ENCODE measurements at places on chromosomes 16 and 17.

DNA sequence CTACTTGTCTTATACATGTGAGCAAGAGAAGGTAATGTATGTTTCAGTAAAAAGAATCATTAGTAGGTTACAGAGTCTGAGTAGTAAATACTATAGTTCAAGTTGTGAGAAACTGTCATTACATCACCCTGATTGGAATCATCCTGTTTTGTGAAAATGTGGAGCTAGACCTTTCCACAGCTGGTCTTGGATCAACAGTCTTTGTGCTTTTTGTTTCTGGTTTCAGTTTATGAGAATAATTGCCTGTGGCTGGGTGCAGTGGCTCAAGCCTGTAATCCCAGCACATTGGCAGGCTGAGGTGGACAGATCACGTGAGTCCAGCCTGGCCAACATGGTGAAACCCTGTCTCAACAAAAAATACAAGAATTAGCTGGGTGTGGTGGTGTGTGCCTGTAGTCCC, 19.7 kb upstream of the SHISA9 start:
- no peak for DNase-seq

DNA sequence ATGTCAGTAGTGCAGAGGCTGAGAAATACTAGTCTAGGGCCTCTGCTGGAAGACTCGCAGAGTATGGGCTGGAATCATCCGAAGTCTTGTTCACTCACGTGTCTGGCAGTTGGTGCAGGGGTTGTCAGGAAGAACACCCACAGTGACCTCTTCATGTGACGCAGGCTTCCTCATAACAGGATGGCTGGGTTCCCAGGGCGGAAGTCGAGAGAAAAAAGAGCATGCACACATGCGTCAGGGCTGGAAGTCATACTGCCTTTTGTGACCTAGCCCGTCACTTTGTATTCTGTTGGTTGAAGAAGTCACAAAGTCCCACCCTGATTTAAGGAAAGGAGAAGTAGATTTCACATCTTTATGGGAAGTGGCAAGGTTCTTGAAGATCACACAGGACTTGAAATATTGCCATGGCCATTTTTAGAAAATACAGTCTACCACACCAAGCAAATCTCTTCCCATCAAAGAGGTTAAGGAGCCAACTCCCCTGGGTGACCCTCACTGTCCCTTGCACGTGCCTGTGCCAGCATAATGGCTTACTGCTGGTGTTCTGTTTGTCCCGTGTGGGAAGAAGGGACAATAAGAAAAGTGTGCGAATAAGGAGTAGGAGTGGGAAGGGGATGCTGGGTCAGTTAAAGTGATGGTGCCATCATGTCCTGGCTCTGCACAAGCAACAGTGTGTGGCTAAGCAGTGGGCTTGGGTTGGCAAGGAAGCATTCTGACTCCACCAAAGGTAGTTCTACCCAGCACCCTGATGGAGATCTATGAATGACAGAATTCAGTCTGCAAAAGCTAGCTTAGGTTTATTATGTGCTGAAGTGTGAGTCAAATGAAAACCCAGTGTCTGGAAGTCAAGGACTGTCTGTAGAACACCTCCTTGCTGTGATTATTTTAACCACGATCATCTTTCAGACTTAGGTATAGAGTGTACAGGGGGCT, 28.1 kb downstream of the HEATR3 start:
- no peak for DNase-seq

DNA sequence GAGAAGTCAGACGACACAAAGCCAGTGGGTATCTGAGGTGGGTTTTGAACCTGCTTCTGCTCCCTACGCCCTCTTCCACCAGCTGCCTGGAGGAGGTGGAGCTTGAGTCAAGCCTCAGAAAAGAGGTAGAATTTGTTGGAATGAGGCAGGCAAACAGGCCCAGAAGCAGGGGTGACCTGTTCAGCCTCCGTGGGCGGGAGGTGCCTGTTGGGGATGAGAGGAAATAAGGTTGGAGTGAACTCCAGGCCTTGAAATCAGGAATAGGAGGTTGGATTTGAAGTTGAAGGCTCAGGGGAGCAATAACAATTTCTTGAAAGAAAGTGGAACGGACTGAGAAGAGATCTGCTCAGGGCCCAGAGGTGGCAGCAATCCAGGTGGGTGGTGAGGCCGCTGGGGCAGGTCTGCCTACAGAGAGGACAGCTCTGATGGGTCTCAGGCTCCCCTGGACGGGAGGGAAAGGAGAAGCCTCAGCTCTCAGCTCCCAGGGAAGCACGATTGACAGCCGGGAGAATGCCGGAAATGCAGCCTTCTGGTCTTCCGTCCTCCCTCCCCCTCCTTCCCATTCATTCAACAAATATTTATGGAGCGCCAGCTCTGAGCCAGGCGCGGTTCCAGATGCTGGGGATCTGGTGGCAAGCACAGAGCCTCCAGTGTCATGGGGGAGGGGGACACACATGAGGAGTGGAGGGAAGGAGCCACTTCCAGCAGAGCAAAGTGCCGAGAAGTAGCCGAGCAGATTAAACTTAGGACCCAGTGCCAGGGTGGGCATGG, 61.9 kb upstream of the CIBAR2 start:
- DNase-seq, result no peak

DNA sequence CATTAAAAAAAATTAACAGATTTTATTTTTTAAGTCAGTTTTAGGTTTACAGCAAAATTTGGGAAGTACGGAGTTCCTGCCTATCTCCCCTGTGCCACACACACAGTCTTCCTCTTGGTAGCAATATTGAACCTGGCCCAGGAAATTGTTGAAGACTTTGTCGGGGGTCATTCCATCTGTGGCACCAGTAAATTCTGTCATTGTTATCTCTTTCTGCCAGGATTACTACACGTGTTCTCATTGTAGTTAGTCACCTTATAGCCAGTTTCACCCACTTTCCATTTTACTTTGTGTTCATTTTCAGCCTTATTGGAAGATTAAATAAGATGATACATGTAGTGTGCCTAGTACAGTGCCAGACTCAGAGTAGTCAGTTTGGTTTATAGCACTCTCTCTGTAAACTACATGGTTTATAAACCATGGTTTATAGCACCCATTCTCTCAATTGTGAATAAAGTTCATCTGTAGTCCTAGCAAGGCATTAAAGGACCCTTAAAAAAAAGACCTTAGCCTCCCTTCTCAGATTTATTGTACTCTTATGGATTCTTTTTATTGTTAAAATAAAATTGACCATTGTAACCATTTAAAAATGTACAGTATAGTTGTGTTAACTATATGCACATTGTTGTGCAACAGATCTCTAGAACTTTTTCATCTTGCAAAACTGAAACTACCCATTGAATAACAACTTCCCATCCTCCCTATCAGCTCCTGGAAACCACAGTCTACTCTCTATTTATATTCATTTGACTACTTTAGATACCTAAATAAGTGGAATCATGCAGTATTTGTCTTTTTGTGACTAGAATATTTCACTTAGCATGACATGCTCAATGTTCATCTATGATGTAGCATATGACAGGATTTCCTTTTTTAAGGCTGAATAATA, 36.1 kb downstream of the NLK start:
- no peak for DNase-seq

DNA sequence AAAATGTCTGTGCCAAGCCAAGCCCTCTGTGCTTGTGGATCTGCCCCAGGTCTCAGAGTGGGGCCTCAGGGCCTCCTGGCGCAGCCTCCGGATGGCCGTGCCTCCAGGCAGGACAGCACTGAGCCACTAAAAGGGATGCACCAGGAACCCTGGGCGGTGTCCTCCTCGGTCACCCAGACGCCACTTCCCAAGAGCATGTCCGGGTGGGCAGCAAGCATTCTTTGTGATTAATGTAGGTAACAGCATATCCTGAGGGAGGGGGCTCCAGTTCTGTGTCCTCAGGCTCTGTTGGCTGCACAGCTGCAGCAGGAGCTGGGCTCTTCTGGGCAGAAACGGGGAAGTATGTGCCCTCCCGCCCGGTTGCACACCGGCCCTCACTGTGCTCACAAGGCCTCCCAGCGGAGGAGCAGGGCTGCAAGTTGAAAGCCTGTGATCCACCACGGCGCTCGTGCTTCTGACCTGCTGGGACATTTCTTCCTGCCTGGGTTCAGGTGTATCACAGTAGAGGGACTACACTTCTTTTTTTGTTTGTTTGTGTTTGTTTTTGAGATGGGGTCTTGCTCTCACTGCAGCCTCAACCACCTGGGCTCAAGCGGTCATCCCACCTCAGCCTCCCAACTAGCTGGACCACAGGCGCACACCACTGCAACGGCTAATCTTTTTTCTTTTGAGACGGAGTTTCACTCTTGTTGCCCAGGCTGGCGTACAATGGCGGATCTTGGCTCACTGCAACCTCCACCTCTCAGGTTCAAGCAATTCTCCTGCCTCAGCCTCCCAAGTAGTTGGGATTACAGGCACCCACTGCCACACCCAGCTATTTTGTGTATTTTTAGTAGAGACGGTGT, 37.9 kb upstream of the CHMP6 start:
- DNase-seq, result no peak

- no peak for DNase-seq
These were observed 4.5 kb upstream of the PPY start for GRCh38 chr17:43946781-43947180.

- DNase-seq, result no peak
These were observed 86.8 kb downstream of the CES1 start for GRCh38 chr16:55746081-55746480.

DNA sequence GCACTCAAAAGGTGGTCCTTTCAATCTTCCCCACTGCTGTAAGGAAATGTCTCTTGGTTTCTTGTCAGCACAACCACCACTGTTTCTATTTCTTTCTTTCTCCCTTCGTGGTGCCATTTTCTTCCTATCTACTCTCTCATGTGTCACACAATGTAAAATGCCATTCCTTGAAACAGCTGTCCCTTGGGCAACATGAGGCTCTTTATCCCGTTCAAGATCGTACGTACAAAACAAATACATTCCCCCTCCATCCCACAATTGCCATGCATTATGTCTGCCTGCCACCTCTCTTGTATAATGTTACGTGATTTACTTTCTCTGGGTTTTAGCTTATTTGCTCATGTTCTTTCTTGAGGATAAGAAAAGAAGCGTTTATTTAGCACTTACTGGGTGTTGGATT, 410.6 kb downstream of the HS3ST4 start:
- no peak for DNase-seq

GRCh38 chr17:59353936-59354755, 22.7 kb downstream of the YPEL2 start:
- DNase-seq, result no peak
